Cerebellum (tissue), 4 donors: ENCODE measurements at places on chromosomes 5 and 9. TPM values are rescaled to one million over a fixed set of nuclear protein-coding genes. Genes with fewer than 3 reads are reported as not detected.

GRCh38 chr5:78283105-78283504 lies 11.4 kb downstream of the AP3B1 start:
- DNase-seq: no peak

DNA sequence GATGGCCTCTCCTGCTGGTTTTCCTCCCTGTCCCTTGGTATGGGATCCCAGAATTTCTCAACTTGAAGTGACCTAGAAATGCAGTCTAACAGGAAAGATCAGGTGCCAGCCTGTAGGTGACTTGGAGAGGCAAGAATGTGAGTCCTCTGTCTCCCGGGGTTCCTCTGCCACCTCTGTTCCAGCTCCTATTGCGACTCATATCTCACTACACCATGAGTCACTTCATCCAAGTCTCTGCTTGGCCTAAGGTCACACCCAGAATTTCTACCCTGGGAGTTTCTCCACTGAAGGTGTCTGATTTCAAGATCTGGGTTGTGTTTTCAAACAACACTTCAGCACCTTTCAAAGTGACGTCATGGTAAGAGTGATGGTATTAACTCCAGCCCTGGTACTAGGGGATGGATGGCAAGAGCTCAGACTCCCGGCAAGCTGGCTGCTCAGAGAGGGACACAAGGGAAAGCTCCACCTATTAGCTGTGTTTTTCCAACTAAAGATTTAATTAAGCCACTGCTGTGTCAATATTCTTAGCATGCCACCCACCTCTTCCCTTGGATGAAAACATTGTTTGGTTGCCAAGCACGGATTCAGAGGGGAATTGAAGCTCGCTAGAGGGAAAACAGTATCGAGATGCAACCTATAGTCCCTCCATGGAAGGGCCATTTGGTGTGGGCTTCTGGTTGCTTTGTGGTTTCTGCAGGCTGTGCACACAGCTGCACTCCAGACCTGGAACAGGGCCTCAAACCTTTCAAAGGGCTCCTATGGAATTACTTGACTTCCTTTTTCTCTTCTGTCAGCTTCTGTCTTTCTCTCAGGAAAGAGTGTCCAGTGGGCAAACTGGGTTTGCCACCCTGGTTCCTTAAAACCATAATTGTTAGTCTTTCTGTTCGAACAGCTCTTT lies 205.7 kb downstream of the GAS1 start:
- no peak for DNase-seq

DNA sequence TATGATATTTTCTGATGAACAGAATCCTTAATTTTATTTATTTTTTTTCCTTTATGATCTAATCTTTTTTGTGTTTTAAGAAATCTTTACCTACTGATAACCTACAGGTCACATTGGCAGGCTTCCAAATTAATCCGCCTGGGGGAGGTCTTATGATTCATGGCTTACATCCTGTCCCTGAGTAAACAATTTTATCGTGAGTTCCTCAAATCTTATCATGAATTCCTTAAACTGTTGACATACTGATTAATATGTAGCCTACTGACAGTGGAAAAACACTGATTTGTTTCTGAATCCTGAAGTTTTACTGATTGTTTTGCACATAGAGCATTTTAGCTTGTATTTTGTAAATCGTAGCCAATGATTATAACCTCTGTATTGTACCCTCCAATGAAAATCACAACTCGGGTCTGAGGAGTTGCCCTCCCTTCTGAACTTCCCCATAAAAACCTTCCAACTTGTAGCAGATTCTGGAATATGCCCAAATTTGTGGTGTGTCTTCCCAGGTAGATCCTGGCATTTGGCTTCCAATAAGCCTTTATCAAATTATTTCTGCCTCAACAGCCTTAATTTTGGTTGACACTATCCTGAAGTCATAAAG lies 105.6 kb downstream of the VCAN start:
- DNase-seq: no peak

- DNase-seq: no peak
These were observed 104.5 kb upstream of the NUDT12 start for GRCh38 chr5:103667068-103667467.

PTGS1 gene
- total RNA-seq: 1.2 TPM

DNA sequence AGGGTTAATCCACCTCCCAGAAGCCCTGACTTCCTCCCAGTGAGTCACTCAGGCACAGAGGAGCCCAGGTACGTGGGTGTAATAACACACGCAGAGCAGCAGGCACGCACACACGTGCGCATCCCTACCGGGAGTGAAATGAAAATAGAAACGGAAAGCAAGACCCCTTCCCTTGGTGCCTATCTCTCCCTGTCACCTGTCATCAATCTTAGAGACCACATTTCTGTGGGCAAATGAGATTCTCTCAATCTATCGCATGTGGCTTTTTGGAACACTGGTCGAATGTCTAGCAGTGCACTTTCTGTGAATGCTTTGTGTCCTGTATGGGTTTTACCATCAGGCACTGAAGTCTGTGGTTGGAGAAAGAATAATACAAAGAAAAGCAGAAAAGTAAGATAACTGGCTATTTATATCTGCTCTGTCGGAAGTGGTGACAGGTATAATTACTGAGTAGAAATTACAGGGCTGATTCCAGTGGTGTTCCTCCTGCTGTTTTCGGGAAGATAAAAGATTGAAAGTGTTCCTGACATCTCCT lies 137.7 kb upstream of the GRIA1 start:
- no peak for DNase-seq

GRCh38 chr5:133825631-133826289 lies 142.7 kb downstream of the C5orf15 start:
- no peak for DNase-seq

DNA sequence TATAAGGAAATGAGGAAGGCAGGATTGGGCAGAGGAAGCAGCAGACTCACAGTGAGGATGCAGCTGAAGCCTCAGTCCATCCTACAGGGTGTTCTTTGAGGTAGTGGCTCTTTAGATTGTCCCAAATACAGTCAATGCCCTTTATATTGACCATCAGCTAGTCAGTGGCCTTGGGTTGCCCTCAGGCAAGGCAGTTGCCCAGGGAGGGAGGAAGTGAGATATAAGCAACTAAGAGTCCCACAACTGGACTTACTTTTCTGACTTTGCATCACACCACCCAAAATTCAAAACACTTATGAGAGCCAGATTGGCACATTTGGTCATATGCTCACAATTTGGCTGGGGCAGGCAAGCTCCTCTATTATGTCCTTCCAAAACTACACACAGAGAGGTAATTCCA lies 9.4 kb upstream of the SLC12A2 start:
- no peak for DNase-seq

GRCh38 chr9:93071464-93071863 lies 13.0 kb downstream of the SUSD3 start:
- DNase-seq: no peak
